A375 (cell line): ENCODE measurements at places on chromosomes 12 and 14. TPM values are rescaled to one million over a fixed set of nuclear protein-coding genes. Genes with fewer than 3 reads are reported as not detected.

The PLEKHD1 gene
- 0.05 TPM in 1 of 2 replicates, not detected in the other for total RNA-seq

The TAS2R14 gene
- total RNA-seq = 1.5 and 2.2 TPM in 2 replicates

The METTL3 gene
- 52.6 and 55.3 TPM in 2 replicates for total RNA-seq

The FERMT2 gene
- 20.3 and 20.5 TPM in 2 replicates for total RNA-seq

The CLEC9A gene
- not detected in 2 replicates for total RNA-seq

The KCNC2 gene
- not detected in 2 replicates for total RNA-seq

The CACNA1C gene
- 0.08 and 0.50 TPM in 2 replicates for total RNA-seq

The NUAK1 gene
- 3.4 and 5.5 TPM in 2 replicates for total RNA-seq

The LRRC10 gene
- not detected in 2 replicates for total RNA-seq

The FBXO33 gene
- 17.0 and 25.7 TPM in 2 replicates for total RNA-seq

The OSGEP gene
- 16.4 and 19.1 TPM in 2 replicates for total RNA-seq

The GARIN6 gene
- not detected in 2 replicates for total RNA-seq

The TC2N gene
- not detected in 2 replicates for total RNA-seq

The PRB2 gene
- 0.42 TPM in 1 of 2 replicates, not detected in the other for total RNA-seq

The ITGA7 gene
- total RNA-seq = 6.5 and 6.9 TPM in 2 replicates

The TMEM229B gene
- total RNA-seq = 7.1 and 9.8 TPM in 2 replicates

The MYF5 gene
- total RNA-seq = not detected in 2 replicates

The SNAPC1 gene
- 41.7 and 42.6 TPM in 2 replicates for total RNA-seq

The RNASE11 gene
- 0.11 TPM in 1 of 2 replicates, not detected in the other for total RNA-seq

The SYNE3 gene
- 6.0 and 6.8 TPM in 2 replicates for total RNA-seq

The TAS2R43 gene
- not detected in 2 replicates for total RNA-seq

The ABCC9 gene
- total RNA-seq = 0.13 and 1.3 TPM in 2 replicates

The SUPT16H gene
- total RNA-seq = 104 and 106 TPM in 2 replicates

The KCNK13 gene
- total RNA-seq = 0.30 TPM in 1 of 2 replicates, not detected in the other

The CFAP54 gene
- 0.53 and 0.68 TPM in 2 replicates for total RNA-seq

The HSPB8 gene
- 2.4 and 2.9 TPM in 2 replicates for total RNA-seq

The PTHLH gene
- total RNA-seq = 17.9 and 21.7 TPM in 2 replicates

The CRACR2A gene
- 30.0 and 30.1 TPM in 2 replicates for total RNA-seq

The KERA gene
- not detected in 2 replicates for total RNA-seq

The KRT85 gene
- total RNA-seq = not detected in 2 replicates

The RDH16 gene
- 0.08 and 0.42 TPM in 2 replicates for total RNA-seq

The SERPINA3 gene
- total RNA-seq = 357 and 360 TPM in 2 replicates

The OTX2 gene
- not detected in 2 replicates for total RNA-seq

The ARHGAP9 gene
- 2.2 and 6.4 TPM in 2 replicates for total RNA-seq

The ZFHX2 gene
- 0.26 and 1.5 TPM in 2 replicates for total RNA-seq

The TAS2R13 gene
- total RNA-seq = 0.24 and 0.79 TPM in 2 replicates

The LRFN5 gene
- 0.04 and 0.24 TPM in 2 replicates for total RNA-seq

The SLC22A17 gene
- total RNA-seq = 0.64 and 2.1 TPM in 2 replicates

The DICER1 gene
- total RNA-seq = 21.5 and 24.8 TPM in 2 replicates

The GPR137C gene
- total RNA-seq = not detected in 2 replicates

The ARL6IP4 gene
- 340 and 361 TPM in 2 replicates for total RNA-seq

The CLEC6A gene
- total RNA-seq = not detected in 2 replicates

The FGF6 gene
- total RNA-seq = not detected in 2 replicates

The CHGA gene
- total RNA-seq = not detected in 2 replicates

The TAS2R42 gene
- total RNA-seq = not detected in 2 replicates

The SDSL gene
- total RNA-seq = 9.6 and 12.9 TPM in 2 replicates

The SALL2 gene
- total RNA-seq = 1.6 and 3.2 TPM in 2 replicates

The ARHGDIB gene
- 5.4 and 8.1 TPM in 2 replicates for total RNA-seq

The GALNT9 gene
- not detected in 2 replicates for total RNA-seq

The TAPBPL gene
- total RNA-seq = 8.4 and 9.3 TPM in 2 replicates

The SERPINA12 gene
- not detected in 2 replicates for total RNA-seq
